ENCODE measurements at places on chromosomes 1 and 21. TPM values are rescaled to one million over a fixed set of nuclear protein-coding genes. Genes with fewer than 3 reads are reported as not detected.

DNA sequence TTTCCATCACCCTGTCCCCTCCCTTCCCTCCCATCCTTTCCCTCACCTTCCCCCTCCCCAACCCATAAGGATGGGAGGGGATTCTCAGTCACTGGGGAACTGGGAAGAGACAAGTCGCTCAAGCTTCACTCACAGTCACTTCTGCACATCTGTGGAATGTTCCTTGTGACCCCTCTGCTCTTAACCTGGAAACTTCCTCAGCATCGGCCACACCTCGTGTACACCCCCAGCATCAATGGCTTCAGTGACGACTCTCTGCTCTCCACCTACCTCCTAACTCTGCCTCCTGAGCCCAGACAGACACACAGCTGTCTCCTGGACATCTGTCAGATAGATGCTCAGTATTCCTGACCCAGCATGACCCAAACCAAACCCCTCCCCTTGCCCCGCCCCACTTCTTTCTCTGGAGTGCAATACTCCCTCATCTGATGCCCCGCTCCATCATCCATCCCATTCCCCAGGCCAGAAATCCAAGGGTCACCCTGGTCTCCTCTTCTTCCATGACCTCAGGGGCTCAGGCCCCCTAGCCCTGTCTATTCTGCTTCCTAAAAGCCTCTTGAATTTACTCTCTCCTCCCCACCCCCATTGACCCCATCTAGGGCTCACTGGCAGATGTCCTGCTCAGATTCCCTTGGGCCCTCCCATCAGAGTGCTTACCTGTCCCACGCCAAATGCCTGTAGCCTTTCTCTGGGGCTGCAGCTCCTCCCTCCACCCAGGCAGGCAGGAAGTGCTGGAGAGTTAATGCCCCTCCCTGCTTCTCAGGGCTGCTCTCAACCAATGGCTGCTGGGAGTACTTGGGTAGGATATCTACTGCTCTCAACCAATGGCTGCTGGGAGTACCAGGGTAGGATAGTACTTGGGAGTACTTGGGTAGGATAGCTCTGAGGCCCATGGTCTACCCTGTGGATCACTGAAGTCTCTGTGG is 83.1 kb upstream of the CSF3R start:
- DNase-seq, result no peak

- DNase-seq, result no peak
These were observed 111.2 kb downstream of the GIPC2 start for GRCh38 chr1:78156805-78157521.

- DNase-seq, result no peak
These were observed 2.1 kb downstream of the SLAMF6 start for GRCh38 chr1:160520999-160521398.

DNA sequence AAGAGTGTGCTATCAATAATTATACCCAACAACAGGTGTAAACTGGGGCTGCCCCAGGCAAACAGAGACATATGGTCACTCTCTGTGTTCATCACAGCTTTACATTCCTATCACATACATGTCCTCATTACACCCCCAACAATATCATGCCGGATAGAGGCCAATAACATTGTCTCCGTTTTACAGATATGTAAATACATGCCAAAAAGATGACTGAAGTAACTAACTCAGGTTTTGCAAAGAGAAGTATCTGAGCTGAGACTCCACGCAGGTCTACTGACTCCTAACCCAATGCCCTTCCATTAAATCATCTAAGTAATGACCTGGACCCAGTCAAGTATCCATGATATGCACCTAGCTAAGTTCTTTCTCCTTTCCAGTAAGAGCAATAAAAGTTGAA is 55.0 kb downstream of the JAK1 start:
- DNase-seq, result no peak

OR10K2 gene
- not detected for total RNA-seq

Data from lower leg skin (tissue), 4 donors.